Spinal cord (tissue), 10 donors: ENCODE measurements at places on chromosomes 13 and 19. TPM values are rescaled to one million over a fixed set of nuclear protein-coding genes. Genes with fewer than 3 reads are reported as not detected.

The DCLK1 gene
- total RNA-seq = 239 TPM

The FCGBP gene
- 3.7 TPM for total RNA-seq

DNA sequence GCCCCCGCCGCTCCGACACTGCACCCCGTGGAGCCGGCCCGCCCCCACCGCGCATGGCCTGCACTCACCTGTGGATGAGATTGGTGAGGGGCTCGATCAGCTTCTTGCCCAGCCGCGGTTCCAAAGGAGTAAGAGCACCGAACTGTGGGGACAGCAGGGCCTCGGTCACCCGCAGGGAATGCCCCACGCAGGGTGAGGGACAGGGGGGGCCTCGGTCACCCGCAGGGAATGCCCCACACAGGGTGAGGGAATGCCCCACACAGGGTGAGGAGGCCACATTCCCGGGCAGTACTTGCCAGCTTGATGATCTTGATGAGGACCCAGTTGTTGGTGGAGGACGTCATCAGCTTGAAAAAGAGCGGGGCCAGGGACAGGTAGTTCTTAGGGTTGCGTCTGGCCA lies 22.3 kb downstream of the AP3D1 start:
- DNase-seq = no peak

The CD22 gene
- total RNA-seq = 9.4 TPM

DNA sequence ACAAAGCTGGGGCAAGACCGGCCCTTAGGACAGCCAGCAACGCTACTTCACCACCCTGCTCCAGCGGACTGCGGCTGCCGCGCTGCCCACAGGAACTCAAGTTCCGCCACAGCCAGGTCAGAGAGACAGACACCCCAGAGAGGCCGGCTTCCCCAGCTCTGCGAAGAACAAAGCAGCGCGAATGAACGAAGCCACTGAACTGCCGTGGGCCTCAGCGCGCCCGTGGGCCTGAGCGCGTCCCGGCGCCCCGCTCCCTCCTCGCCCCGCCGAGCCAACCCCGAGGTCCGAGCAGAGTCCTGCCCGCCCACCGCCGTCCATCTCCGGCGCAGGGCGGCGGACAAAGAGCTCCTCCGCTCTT lies 158.4 kb downstream of the RNF17 start:
- DNase-seq = no peak

The KCNK6 gene
- total RNA-seq = 4.4 TPM

DNA sequence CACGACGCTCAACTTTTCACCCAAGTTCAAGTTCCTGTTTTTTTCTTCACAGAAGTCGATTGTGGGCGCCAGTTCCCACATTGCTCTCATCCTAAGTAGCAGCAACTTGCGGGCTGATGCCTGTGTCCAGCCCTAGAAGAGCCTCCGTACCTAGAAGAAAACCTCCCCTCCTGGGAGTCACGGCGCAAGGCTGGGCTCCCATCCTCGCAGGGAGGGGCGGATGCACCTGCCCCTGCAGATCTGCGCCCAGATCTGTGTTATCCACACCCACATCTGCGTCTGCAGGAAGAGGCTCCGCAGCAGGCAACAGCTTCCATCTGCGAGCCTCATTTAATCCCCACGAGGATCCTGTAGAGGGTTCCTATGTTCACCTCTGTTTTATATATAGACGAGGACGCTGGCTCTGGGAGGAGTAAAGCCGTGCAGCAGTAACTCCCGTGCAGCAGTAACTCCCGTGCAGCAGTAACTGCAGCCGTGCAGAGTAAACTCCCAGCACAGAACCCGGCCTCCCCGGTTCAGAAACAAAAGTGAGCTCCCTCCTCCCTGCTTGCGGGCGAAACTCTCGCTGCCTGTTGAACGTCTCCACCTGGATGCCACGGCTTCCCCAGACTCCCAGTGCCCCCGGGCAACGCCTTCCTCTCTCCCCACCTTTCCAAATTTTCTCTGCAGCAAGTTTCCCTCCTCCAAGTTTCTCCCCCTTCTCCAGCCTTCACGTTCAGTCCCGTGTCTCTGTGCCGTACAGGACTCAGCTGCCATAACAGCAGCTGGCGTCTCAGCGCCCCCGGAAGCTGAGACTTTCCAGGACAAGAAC lies 23.5 kb upstream of the LAIR1 start:
- DNase-seq = peak; percentile 44

GRCh38 chr13:41780715-41781706 lies 179.9 kb downstream of the VWA8 start:
- DNase-seq = no peak

The ZSCAN1 gene
- 0.79 TPM for total RNA-seq

GRCh38 chr19:18322318-18322758 lies 538 bp downstream of the LSM4 start:
- no peak for DNase-seq

The PSG5 gene
- total RNA-seq = not detected

The NRTN gene
- 0.20 TPM for total RNA-seq

DNA sequence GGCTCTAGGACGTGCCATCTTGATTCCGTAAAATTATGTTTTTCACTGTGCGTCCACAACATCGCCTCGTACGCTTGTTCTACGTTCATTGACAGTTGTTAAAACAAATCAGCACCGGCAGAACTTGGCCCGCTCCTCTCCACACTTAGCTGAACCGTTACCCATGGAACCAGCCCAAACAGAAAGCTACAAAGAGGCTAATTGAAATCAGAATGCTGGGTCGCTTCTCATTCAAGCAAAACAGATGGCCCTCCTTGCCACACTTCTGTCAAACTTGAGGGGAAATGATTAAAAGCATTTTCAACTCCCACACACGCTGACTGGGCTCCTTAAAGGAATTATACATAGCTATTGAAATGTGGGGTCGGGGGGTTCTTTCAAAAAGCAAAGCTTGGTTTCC lies 71.6 kb downstream of the TM9SF2 start:
- no peak for DNase-seq

DNA sequence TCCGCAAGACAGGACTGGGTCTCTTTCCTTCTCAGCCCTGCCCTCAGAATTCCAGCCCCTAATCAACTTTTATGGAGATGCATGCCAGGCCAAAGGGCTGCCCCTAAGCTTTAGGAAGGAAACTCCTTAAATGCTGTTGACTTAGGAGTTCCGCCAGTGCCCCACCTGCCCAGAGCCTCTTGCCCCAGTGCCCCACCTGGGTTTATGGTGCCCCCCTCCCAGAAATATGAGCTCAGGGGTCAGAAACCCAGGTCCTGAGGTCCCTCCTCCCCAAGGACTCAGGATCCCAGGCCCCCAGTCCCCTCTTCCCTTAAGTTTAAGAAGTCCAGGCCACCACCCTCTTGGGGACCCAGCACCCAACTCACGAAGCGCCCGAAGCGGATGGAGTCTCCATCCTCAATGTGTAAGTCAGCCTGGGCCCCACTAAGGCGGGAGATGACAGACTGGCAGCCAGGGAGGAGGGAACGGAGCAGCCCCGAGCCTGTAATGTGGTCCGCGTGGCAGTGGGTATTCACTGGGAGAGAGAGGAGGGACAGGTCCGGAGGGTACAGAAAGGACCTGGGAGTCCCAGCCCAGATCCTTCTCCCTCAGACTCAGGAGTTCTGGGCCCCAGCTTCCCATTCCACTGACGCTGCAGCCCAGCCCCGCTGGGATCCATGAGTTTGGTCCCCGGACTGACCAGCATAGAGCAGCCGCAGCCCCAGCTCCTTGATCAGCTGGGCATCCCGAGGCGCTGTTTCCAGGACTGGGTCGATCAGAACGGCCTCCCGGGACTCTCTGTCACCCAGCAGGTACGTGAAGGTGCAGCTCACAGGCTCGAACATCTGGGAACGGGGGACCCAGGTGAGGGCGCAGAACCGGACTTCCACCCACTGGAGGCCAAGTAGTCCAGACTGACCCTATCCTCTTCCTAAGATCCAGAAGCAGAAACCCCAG lies 897 bp downstream of the ETHE1 start:
- DNase-seq = no peak
